ENCODE measurements at places on chromosomes 1 and 21.

GRCh38 chr1:151026460-151026859 is 9.9 kb upstream of the BNIPL start:
- DNase-seq: no peak

DNA sequence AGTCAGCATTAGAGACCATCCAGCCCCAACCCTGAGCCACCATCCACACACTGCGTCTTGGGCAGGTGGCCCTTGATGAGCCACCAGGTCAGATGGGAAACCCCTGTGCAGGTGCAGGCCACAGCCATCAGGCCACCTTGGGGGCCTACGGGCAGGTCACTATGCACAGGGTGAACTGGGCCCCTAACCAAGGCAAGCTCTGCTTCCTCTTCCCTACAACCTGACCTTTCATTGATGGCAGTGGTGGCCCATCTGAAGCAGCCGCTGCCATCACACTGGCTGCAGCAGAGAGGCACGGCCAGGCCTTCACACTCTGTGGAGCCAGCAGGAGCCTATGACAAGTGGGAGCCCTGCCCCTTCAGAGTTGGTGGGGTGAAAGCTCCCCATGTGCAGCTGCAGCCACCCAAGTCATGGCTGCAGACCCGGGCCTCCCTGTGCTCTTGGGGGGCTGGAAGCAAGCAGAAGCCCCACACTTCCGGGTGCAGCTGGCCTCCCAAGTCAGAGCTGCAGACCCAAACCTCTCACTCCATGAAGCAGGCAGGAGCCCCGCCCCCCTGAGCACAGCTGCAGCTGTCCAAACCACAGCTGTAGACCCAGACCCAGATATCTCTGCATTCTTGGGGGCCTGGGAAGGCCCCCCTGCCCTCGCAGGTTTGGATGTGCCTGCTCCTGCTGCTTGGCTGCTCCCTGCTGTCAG is 681.5 kb downstream of the MATN1 start:
- no peak for DNase-seq

DNA sequence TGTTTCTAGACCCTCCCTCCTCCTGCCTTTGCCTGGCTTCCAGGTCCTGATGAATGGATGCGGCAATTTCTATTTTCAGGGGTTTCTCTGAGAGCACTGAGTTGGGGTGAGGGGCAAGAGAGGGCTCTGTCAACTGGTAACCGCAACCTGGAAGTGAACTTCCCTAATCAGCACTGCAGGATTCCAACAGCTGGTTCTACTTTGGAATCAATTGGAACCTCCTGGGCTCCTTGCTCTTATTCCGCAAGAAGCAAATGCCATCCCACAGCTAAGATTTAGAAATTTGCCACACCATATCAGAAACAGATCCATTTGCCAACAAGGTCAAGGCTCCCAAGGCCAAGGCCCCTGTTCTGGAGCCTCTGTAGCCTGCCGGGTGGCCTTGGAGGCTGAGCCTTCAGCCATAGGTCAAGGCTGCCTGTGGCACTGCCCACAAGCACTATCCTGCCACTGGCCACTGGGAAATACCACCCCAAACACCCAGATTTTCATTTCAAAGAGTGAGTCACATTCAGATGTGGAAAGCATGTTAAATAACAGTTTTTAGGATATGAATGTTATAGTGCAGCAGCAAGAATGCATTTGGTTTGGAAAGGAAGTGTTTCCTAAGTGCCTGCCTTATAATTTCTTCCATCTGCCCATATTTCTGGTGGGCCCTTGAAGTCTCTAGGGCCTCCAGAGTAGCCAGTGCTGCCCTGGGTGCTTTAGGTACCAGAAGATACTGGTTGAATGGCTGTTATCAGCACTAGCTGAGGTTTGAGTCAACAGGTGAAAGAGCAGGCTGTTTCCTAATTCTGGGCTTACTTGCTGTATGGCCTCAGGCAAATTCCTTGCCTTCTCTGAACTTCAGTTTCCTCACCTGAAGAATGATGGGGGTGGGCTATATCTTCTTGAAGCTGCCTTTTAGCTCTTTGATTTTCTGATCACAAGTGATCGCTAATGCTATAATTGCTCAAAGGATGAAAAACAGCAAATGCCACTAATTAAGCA is 56.3 kb upstream of the JUN start:
- peak; percentile 70 for DNase-seq

DNA sequence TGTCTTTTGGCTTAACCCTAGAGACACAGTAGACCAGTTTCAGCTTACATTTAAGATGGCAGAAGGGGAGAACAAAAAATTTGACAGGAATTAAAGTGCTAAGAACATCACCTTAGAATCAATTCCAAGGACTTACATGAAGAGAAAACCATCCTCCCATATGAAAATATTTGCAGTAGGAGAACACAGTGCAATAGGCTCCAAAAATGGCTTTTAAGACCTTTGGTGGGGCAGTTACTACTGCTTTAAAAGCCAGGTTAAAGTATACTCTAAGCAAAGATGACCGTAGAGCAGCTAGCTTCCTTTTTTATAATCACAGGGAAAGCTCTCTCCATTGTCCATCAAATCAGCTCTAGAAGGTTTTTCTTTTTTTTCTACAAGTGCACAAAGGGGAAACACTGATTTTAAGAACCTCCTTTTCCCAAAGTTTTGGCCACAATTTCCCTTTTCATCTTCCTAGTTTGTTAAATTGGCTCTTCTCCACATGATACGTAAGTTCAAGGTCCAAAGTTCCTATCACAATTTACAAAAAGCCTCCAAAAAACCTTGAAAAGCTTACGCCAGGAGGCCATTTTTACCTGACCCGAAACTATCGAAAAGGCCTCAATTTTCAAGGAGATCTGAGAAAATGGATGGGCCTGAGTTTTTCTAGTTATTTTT is 3.3 kb downstream of the TXNIP start:
- no peak for DNase-seq

DNA sequence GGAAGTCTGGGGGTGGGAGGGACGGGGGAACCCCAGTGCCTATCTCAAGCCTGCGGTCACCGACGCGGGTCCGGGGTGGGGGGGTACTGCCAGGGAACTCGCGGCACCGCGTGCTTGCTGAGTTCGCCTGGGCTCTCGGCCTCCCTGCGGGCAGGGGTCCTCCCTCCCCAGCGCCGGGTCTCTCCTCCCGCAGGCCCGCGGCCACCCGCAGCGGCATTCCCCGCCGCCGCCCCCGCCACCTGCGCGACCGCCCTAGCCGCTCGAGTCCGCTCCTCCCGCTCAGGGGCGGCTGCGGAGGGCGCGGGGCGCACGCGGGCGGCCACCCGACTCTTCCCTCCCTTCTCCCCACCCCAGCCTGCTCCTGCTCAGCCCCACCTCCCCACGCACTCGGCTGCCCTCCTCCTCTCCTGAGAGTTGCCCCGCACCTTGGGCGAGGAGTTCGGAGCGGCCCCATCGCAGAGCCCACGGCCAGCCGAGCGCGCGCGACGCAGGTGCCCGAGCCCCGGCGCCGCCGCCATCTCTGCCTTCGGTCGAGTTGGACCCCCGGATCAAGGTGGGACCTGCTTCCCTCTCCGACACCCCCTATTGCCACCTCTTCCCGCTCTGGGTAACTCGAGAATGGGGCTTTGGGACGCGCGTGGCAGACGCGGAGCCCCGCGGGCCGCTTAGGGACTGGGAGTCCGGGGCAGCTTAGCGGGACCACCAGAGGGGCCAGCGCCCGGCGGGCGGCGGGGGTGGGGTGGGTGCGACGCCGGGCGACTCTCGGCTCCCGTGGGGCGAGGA is 105.0 kb downstream of the LEPR start:
- no peak for DNase-seq

DNA sequence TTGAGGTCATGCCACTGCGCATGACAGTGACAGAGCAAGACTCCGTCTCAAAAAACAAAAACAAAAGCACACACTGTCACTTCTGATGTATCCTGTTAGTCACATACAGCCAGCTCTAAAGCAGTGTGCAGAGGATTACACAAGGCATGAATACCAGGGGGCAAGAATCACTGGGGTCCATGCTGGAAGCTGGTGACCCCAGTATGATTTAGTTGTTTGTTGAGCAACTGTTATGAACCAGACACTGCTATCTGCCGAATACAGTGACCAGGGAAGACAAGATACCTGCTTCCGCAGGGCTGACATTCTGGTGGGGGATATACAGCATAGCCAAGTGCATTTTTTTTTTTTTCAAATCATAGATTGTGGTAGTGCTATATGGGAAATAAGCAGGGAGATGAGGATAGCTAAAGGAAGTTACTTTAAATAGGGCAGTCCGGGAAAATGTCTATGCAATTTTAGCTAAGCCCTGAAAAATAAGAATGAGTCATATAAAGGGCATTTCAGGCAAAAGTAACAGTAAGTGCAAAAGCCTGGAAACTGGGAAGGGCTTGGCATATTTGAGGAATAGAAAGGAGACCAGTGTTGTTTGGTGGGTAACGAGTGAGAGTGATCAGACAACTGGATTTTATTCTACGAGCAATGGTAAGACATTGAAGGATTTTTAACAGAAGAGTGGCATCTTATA is 69.7 kb downstream of the ADSS2 start:
- DNase-seq: peak; percentile 49

GRCh38 chr1:39170731-39171667 is 33.5 kb upstream of the MACF1 start:
- no peak for DNase-seq

GRCh38 chr1:227073786-227074185 is 133.7 kb downstream of the COQ8A start:
- no peak for DNase-seq

DNA sequence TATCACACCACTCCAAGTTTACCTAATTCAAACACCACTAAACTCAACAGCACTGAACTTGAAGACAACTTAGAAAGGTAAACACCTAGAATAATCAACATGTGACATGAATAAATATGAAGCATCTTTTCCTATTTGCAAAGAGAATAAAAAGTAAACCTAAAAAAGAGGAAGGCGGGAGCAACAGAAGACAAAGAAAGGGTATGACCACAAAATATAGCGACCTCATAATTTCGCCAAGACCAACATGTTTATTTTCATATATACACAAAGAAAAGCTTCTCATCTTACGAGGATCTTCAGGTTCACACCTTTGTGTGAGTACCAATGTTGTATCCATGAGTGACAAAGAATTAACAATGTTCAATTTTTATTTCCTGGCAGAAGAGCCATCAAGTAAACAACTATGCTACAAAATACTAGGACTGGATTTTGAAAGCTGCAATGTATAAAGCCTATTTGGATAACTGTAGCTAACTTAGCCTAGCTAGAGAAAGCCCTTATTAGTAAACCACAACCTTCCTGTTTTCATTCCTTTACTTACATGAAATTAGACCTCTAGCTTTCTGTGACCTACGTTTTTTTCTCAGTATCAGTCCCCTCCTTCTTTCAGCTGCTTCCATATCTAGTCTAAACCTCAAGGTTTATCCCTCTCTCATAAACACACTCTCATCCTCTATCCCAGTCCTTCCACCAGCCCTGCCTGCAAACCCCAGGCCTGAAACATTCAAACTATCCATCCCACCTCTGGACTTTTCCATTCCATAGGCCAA is 21.3 kb upstream of the PHTF1 start:
- no peak for DNase-seq

- DNase-seq: peak; percentile 99
Observed at GRCh38 chr1:15949453-15950245, 26.3 kb downstream of the ZBTB17 start.

DNA sequence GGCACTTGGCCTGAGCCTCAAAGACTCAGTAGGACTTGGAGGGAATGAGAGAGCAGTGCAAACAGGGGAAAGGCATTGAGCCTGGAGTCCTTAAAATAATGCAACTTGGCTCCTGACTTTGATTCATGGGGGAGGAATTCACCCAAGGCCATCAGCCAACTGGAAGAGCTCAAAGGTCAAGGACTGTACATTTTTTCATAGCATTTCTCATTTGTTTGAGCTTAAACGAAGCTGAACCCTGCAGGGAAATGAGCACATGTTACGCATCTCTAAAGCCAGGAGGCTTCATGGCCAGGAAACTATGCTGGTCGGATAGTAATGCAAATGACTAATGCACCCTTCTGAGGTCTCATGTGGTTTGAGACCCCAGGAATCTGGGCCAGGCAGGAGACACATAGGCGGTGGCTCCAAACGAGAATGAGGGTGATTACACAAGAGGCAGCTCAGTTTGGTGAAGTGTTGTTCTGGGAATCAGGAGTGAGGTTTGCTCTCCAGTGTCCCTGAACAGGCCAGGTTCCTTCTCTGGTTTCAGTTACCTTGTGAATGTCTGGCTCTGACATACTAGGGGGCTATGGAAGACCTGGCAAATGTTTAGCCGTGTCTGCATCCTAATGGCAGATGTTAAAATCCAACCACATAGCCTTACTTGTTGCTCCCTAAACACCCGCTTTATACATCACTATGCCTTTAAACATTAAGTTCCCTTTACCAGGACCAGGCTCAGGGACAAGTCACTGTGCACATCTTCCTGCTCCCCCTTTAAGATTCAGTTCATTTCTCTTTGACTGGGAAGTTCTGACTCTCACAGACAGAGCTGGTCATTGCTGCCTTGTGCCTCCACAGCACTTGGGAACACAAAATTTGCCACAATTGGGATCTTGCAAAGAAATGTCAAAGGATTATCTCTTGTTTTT is 503.9 kb upstream of the USP24 start:
- peak; percentile 97 for DNase-seq

- no peak for DNase-seq
Observed at GRCh38 chr21:38944903-38945302, 139.2 kb downstream of the ETS2 start.

GRCh38 chr21:33780631-33781030 is 135.0 kb downstream of the ATP5PO start:
- no peak for DNase-seq

GRCh38 chr1:68624233-68624632 is 127.4 kb upstream of the DEPDC1 start:
- DNase-seq: peak; percentile 87

- DNase-seq: no peak
Observed at GRCh38 chr1:236206548-236206947, 64.2 kb downstream of the GPR137B start.

GRCh38 chr1:27363766-27364695 is 2.7 kb downstream of the MAP3K6 start:
- no peak for DNase-seq

GRCh38 chr1:36560177-36560576 is 77.5 kb upstream of the CSF3R start:
- DNase-seq: no peak

- DNase-seq: no peak
Observed at GRCh38 chr1:34164771-34165391, at the start of gene CSMD2. CSMD2 (minus strand) TSS chr1:34165230; CDS start chr1:34165097, 133 bp downstream.

DNA sequence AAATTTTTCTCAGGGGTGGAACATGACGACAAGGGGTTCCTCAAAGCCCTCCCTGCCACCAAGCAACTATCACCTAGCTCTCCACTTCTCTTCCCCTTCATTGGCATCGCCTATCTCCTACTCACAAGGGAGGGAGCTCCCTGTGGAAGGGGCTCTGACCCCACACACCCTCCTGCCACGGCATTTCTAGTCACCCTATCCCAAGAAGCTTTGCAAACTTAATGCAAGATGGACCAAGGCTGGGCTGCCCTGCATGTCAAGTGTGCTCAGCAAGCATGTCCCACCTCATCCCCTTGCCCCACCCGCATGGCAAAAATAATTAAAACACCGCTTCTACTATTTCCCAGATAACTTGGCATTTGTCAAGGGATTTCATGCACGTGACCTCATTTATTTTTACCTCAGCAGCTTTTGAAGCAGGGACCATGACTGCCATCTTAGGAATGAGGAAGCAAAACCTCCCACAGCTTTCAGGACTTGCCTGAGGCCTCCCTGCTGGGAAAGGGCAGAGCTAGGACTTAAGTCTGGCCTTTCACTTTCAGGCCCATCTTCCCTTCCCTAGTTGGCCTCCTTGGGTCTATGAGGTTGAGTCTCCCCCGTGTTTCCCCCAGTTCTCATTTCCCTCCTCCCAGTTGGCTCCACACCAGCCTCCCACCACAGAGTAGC is 161.3 kb downstream of the TSEN15 start:
- DNase-seq: peak; percentile 87

- no peak for DNase-seq
Observed at GRCh38 chr1:223711747-223712193, 569 bp upstream of the CAPN2 start.

GRCh38 chr1:28326515-28326914 is 2.3 kb upstream of the MED18 start:
- DNase-seq: no peak
